ENCODE measurements at places on chromosomes 6 and 20.
A peak's percentile ranks its signal among the peaks of the same experiment; 100 is the strongest.

DNA sequence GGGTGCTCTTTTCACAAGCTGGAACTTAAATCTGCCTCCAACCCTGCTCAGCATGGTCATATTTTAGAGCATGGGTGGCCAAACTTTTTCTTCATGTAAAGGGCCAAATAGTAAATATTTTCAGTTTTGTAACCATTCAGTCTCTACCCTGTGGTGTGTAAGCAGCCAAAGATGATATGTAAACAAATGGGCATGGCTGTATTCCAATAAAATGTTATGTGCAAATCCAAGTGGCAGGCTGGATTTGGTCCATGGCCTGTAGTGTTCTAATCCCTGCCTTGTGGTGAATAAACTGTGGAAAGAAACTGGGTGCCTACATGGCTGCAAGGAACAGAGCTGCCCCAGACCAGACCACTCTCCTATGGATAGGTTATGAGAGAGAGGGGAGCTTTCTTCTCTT, 32.7 kb downstream of the OGFRL1 start:
- no peak for DNase-seq

- DNase-seq: peak; percentile 43
Measured at GRCh38 chr6:45718871-45719270, 296.8 kb downstream of the CLIC5 start.

DNA sequence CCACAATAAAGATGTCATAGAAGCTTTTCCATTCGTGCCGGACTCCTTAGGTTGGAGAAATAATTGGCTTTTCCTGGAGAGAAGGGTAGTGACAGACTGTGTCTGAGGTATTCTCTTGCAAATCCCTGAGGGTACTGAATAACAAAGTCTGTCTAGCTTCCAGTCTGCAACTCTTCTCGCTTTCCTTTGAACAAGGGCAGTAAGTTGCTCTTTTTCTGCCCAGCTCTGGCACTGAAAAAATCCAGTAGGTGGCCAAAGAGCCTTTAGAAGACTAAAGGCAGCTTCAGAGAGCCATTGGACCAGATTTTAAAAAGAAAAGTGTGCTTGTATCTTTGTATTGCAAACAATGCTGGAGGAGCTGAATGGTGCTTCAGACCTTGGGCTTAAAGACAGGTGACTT, 20.7 kb upstream of the RREB1 start:
- peak; percentile 22 for DNase-seq

DNA sequence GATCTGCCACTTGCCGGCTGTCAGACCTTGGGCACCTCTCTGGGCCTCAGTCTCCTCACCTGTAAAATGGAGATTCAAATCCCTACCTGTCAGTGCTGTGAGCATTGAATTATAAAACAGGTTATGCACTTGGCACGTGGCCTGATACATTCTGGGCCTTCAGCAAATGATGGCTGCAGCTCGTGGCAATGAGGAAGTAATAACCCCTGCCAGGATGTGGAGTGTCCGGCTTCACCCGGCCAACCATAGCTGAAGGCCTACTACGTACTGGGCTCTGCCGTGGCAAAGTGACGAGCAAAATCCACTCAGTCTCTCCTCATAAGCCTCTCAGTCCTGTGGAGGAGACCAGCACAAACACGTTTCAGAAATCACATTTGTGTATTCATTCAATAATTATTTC, 10.9 kb upstream of the VSTM2L start:
- DNase-seq: no peak

GRCh38 chr6:26241033-26241895, 123.7 kb upstream of the BTN3A2 start:
- DNase-seq: peak; percentile 51
